ENCODE measurements at places on chromosomes 1 and 21.

DNA sequence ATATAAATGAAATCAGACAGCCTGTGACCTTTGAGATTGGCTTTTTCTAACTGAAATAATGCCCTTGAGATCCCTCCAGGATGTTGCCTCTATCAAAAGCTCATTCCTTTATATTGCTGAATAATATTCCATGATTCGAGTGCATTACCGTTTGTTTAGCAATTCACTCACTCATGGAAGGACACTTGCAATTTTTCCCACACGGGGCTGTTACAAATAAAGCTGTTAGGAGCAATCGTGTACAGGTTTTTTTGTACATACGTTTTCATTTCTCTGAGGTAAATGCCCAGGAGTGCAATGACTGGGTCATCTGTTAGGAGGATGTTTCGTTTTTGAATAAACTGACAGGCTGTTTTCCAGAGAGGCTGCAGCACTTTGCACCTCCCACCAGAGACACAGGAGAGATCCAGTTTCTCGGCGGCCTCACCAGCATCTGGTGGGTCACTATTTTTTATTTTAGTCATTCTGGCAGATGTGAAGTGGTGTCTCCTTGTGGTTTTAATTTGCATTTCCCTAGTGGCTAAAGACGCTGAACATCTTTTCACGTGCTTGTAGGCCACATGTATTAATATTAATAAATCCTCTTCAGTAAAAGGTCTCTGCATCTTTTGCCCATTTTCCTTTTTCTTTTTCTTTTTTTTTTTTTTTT, 11.0 kb downstream of the PRDM15 start:
- no peak for DNase-seq

DNA sequence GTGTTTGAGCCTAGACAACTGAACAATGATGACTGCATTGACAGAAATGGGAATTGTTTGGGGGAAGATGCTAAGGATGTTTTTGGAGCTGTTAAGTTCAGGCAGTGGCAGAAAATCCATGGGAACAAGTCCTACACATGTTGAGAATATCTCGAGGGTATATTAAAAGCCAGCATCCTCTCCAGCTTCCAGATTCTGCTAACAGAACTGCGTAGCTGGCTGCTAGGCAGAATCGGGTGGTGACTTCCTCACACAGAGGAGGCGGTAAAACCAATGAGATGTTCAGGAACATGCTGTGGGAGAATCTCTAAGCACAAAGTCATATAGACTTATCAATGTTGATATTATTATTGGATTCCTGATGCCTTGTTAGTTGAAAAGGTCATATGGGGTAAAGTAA, 14.8 kb downstream of the FAM163A start:
- DNase-seq, result no peak

DNA sequence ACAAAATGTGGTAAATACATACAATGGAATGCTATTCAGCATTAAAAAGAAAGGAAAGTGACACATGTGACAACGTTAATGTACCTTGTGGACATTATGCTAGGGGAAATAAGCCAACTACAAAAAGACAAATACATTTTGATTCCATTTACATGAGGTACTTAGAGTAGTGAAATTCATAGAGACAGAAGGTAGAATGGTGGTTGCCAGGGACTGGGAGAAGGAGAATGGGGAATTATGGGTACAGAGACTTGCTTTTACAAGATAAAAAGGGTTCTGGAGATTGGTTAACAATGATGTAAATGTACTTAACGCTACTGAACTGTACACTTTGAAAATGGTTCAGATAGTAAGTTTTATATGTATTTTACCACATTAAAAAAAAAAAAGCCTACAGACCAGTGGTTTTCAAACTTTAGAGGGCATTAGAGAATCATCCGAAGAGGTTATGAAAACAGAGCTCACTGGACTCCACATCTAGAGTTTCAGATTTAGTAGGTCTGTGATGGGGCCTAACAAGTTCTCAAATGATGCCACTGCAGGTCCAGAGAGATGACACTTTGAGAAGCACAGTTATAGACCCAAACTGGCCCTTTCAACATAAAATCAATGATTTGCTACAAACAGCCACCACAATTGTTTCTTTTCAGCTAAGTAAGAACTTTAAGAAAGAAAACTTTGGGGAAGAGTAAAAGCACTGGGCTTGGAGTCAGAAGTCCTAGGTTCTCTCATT, 9.6 kb upstream of the ADCY10 start:
- DNase-seq, result no peak

GRCh38 chr1:101918277-101918676, 78.4 kb downstream of the OLFM3 start:
- no peak for DNase-seq

DNA sequence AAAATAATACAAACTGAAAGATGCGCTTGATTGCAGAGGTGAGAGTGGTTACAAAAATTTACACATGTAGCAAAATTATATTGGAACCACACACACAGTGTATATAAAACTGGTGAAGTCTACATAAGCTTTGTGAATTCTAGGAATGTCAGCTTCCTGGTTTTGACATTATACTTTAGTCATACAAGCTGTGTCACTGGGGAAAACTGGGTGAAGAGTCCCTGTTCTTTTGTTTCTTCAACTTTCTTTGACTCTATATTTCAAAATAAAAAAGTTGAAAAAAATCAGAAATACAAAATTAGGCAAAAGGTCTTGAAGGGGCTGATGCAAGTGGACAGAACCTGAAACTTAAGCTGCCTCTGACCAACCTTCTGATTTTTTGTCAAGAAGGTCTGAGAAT, 3.0 kb downstream of the C1QC start:
- no peak for DNase-seq

DNA sequence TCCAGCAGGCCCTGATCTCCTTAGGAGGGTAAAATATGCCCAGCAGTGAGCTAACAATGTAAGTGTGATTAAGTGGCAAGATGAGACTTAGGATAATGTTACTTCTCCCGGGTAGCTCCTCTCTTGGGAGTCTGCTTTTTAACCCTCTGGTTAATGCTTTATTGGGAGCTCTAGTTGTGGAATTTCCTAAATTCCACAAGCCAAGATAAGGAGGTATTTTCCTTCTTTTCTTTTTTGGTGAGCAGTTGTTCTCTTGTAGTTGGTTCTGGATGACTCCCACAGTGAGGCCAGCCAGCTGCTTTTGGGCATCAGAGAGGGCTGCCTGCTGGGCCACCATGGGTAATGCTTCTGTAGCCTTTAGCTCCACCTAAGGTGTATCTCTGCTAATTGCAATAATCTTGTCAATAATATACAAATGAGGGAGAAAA, 19.3 kb downstream of the C1orf52 start:
- DNase-seq, result peak; percentile 62

DNA sequence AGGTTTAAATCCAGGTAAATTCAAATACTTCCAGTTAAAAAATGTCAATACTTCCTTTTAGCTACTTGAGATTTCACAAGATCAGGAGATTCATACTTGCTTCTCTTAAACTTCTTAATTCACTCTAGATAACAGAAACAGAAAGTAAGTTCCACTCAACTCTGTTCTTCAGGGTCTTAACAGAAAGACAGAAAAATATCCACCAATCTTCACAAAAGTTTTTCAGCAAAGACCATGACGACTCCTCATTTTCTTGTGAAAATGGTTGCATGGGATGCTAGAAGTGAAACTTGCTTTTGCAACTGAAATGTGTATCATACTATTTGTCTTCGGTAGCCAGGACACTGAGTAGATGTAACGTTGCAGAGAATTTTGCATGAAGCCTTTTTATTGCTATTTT, 12.3 kb upstream of the LRRC8C start:
- no peak for DNase-seq

DNA sequence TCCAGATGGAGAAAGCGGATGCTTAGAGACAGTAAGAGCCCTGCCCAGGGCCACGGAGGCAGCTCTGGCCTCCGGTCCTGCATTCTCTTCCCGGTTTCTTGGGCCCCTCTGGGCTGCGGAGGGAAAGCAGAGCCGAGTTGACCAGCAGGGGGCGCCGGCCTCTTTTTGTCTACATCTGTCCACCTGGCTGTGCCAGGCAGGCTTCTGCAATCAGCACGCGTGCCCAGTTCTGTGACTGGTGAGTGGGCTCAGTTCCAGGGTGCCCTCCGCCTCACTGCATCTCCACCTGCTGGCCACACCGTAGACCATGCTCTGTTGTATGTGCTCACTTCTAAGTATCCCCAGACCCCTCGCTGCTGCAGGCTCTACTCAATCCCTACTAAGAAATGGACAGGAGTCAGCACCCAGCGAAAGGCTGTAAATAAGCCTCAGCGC, 6.7 kb upstream of the HUNK start:
- DNase-seq, result peak; percentile 66

GRCh38 chr1:227120826-227121225, 180.7 kb downstream of the COQ8A start:
- no peak for DNase-seq

Data from fibroblast of the aortic adventitia (primary cell).